ENCODE measurements at places on chromosomes 5 and 9. TPM values are rescaled to one million over a fixed set of nuclear protein-coding genes. Genes with fewer than 3 reads are reported as not detected.

The TLE1 gene
- 39.9 TPM for polyA plus RNA-seq

The ST8SIA4 gene
- polyA plus RNA-seq = 10.7 TPM

- no peak for DNase-seq
Measured at GRCh38 chr5:155676967-155677366, 650.0 kb upstream of the SGCD start.

DNA sequence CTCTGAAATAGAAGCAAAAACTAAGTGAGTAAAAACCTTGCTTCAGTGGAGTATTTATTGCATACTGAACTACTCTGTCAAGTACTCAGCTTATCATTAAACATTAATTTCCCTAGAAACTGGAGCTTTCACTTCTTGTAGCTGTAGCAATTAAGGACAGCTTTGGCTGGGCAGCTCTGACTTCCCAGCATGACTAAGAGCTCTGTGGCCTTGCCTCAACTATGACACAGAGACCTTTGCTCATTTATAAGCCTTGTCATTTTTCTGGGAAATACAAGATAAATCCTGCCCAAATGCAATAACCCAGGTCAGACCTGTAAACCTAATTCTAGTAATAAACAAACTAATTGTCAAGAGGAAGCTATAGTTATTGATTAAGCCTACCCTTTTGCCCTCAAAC lies 65.4 kb upstream of the STK32A start:
- DNase-seq = no peak

- peak; percentile 26 for DNase-seq
Measured at GRCh38 chr9:21465859-21466518, 16.1 kb downstream of the IFNE start.

DNA sequence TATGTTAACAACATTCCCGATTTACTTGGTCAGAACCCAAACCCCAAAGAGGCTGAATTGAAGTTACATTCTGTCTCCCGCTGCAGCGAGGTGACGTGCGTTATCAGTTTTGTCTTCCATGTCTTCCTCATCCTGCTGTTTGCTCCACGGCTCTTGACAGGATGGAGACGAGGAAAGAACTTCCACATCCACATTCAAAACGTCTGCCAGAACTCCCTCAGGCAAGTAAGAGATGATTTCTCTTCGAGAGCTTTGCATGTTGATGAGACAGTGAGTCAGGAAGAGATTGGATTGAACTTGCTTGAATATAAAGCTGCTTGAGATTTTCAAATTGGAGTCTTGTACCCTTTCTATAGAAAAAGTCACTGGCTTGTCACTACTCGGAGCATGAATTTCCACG lies 242.6 kb downstream of the AUH start:
- DNase-seq = no peak

GRCh38 chr9:36457836-36458429 lies 57.9 kb upstream of the RNF38 start:
- DNase-seq = no peak

- DNase-seq = no peak
Measured at GRCh38 chr9:38235244-38235643, 157.3 kb upstream of the ALDH1B1 start.

GRCh38 chr9:82987370-82988189 lies 75.4 kb downstream of the RASEF start:
- no peak for DNase-seq

- peak; percentile 21 for DNase-seq
Measured at GRCh38 chr5:77337686-77338085, 127.2 kb downstream of the PDE8B start.
